ENCODE measurements at places on chromosomes 1 and 21.
A peak's percentile ranks its signal among the peaks of the same experiment; 100 is the strongest.

DNA sequence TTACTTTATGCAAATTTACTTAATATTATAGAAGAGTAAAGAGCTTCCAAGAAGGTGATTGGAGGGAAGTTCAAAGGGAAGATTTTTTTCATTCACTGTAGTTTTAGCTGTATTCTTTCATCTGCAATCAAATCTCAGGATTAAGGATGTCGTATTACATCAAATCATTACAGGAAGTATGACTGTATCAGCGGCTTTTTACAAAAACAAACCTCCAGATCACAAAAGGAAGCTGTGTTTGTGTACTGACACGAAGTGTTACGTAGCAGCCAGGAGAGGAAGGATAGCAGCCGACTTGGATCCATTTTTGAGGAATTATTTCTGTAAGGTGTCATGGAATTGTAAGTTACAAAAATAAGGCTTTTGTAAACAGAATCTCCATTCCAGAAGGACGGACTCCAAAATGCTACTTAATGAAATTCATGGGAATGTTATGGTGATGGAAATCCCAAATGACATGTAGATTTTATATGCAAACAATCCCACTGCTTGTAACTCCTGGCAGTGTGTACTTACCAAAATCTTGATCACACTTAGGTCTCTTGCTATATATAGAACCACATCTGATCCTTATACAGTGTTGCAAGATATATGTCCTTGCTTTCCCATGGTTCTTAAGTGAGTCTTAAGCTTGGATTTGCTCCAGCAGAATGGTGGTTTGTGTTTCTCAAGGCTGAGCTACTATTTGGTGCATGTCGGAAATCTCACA, 49.8 kb downstream of the KCNJ15 start:
- no peak for DNase-seq

DNA sequence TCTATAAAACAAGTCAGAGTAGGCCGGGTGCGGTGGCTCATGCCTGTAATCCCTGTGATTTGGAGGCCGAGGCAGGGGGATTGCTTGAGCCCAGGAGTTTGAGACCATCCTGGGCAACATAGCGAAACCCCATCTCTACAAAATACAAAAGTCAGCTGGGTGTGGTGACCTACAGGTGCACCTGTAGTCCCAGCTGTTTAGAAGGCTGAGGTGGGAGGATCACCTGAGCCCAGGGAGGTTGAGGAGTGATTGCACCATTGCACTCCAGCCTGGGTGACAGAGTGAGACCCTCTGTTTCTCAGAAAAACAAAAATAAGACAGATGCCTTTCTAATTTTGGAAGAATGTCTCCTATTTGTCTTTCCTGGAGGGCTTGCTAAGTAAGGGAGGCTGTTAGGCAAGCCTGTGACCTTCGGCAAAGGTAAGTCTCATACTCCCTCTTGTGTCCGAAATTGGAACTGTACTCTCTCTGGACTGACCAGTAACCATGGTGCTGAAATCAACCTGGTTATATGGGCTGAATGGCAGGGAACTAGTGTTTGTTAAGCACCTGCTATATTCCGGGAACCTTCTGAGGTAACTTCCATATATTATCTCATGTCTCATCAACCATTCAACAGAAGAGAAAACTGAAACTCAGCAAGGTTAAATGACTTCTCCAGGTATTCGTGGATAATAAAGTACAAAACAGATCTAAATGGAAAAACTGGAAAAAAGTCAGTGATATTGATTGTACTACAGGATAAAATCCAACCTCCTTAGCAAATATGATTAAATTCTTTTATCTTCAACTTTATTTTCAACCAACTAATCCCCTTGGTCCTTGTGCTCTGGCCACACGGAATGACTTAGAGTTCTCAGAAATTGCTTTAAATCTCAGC, 11.8 kb upstream of the RAB3B start:
- DNase-seq, result peak; percentile 35

DNA sequence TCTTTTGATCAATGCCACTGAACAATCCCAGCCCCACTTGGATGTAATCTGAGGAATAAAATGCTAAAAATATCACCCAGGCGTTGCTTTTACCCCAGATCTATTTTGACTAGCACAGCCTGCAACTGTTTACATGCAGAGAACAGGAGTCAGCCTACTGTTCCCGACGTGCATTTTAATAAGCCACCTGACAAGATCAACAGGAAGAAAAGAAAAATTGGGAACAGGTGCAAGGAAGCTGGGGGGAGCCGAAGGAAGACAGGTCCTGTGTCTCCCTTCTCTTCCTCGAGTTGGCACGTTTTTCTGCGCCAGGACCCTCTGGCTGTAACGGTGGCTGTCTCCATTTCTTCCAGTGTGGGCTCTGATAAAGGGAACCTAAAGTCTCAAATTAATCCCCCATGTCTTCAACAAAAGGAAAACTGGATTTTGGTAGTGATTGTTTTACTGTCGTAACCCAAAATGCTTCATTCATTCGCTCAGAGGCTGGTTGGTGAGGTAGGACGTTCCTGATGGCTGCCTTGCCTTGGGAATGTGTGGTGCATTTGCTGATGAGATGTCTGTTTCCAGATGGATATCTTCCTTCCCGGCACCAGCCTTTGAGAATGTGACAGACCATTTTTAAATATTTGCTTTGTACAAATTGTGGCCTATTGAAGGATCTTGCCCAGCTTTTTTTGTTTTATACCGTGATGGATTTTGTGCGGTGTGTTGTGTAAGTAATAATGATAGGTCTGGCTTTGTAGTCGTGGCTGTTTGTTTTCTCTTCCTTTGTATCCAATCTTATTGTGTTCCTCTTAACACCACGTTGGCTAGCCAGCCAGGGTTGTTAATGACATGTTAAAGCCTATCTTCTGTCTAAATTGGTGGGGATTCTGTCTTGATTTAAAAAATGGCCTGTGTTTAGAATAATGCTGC, 117.5 kb downstream of the C1orf21 start:
- DNase-seq, result no peak

DNA sequence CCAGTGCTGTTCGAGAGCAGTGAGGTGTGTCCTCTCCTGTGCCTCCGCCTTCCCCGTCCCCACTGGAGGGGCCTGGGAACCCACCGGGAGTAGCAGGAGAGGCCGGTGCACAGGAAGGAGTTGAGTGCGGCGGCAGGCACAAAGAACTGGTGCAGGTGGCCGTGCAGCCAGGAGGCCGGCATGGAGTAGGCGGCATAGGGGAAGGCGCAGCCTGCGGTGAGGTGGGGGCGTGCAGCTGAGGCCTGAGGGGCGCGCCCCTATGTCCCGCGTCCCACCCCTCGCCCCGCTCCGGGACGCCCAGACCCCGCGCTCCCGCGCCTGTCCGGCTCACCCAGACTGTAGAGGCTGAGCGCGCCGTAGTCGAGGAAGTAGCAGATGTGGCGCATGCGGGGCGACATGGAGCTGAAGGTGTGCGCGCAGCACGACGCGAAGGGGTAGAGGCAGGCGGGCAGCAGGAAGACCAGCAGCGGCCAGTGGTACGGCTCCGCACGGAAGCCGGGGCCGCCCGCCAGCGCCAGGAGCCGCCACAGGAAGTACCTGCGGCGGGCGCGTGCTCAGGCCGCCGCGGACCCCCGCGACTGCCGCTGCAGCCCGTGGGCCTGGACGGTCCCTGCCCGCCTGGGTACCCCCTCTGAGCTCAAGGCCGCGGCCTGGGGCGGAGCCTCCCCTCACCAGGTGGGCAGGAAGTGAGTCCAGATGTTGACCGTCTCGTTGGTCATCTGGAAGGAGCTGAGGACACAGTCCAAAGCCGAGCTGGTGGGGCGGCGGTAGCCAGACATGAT, 2.2 kb downstream of the PAQR6 start:
- no peak for DNase-seq

DNA sequence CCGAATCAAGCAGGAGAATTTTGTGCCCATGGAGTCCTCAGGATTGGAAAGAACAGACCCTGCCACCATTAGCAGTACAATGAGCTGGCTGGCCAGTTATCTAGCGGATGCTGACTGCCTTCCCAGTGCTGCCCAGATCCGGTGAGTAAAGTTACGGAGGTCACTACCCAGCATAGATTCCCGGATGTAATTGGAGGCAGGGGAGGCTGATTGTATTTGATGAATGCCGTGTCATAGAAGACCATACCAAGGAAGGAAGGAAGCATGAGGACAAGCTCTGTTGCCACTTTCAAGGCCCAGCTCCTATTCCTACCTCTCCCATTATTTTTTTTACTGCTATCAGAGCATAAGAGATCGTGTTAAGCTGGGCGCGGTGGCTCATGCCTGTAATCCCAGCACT, 26.2 kb upstream of the VAMP3 start:
- DNase-seq, result no peak

GRCh38 chr1:54371942-54372275, 34.3 kb downstream of the SSBP3 start:
- no peak for DNase-seq

DNA sequence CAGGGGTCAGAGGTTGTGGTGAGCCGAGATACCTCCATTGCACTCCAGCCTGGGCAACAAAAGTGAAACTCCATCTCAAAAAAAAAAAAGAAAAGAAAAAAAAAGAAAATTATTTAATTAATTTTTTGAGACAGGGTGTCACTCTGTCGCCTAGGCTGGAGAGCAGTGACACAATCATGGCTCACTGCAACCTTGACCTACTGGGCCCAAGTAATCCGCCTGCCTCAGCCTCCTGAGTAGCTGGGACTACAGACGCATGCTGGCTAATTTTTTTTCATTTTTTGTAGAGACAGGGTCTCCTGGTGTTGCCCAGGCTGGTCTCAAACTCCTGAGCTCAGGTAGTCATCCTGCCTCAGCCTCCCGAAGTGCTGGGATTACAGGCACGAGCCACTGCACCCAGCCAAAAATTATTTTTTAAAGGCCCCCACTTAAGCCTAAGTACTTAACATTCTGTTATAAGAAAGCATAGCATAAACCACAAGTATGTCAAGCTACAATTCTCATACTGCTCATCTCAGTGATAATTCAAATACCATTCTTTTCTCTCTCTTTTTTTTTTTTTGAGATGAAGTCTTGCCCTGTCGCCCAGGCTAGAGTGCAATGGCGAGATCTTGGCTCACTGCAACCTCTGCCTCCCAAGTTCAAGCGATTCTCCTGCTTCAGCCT, 19.9 kb downstream of the NUCKS1 start:
- DNase-seq, result no peak

DNA sequence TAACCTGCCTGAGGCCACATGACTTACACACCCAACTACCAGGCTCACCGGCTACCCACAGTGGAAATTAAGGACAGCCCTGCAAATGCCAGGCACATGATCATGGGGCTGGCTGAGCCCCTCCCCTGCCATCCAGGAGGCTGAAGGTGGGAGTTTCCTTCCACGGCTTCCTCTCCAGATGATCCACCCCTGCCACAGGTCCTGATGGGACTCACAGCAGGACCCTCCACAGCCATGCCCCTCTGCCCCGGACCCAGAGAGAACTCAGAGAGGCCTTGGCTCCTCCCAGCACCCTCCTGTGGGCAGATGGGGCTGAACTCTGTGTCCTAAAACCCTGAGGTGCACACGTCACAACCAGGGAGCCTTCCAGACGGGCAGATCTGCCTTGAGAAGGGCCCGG, 29.1 kb upstream of the CASZ1 start:
- DNase-seq, result no peak

- no peak for DNase-seq
Observed at GRCh38 chr1:97630281-97630680, 290.6 kb downstream of the DPYD start.

GRCh38 chr1:109687641-109688499, at the start of gene GSTM1:
Gene GSTM1 (plus strand): TSS chr1:109687817. CDS start chr1:109687874, 57 bp downstream.
- peak; percentile 40 for DNase-seq

DNA sequence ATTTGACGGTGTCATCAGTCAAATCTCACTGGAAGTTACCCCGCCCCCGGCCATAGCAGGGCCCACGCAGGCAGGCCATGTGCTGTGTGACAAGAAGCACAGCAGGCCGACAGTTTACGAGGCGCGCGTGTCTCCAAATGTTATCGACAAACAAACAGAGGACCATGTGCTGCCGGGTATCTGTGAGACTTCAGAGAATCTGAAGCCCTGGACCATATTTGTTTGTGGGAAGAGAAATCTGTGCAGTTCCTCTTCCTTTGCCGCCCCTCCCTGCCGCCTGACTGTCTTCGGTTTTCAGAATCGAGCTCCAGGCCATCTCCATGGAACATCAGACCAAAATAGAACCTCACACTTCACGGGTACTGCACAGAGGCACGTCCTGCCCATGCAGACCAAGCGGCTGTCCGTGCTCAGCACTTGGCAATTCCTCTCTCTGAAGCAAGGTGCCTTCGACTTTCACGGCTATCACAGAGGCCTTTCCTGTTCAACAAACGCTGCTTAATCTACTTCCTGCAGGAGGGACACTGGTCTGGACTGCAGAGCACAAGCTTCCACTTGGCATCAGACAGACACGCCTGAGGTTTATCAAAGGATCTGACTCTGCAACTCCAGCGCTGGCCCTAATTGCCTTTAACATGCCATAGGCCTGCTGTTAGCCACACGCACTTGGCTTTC, 135.7 kb upstream of the KRTAP19-8 start:
- peak; percentile 56 for DNase-seq

DNA sequence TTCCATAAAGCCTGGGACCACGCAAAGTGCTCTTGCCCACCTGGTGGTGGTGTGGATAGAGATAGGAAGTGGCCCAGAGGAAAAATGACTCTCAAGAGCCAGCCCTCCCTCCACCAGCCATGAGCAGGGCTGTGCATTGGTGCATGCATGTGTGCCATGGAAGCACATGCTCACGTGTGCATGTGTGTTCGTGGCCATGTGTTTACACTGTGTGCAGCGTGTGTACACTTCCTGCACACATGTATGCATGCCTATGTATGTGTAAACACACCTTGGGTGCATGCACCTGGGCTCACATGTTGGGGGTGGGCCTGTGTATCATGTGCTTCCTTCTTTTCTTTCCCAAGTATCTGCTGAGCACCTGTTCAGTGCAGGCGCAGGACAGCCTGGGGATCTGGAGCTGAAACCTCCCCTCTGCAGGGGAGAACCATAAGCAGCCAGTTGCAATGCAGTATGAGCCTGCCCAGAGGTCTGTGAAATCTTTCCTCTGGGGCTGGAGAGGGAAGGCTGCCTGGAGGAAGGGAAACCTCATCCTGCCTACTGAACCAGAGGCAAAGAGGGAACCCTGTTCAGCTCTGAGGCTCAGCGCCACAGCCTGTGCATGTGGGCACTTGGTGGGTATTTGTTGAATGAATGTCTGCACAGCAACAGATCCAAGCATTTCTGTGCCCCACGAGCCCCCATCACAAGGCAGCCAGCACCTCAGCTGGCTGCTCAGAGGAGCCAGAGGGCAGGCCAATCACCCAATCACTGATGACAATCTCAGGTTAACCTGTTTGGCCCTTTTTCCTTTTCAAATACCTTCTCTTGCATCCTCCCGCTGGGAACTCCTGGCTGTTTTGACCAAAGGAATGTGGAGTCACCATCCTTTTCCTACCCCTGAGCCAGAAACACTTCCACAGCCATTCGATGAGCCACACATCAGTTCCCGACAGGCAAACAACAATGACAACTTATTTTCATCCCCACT, 327.0 kb downstream of the NPHP4 start:
- no peak for DNase-seq

GRCh38 chr1:178034676-178035075, 59.2 kb upstream of the RASAL2 start:
- no peak for DNase-seq
